ENCODE measurements at places on chromosomes 3 and 15. TPM values are rescaled to one million over a fixed set of nuclear protein-coding genes. Genes with fewer than 3 reads are reported as not detected.

GOLGA6L10 gene
- not detected for total RNA-seq

TNFAIP8L3 gene
- total RNA-seq, result 3.8 TPM

MFN1 gene
- total RNA-seq, result 25.8 TPM

GP9 gene
- not detected for total RNA-seq

ZPLD1 gene
- total RNA-seq, result not detected

All from cardiac atrium fibroblast (primary cell).